Kidney epithelial cell (primary cell): ENCODE measurements at places on chromosomes 3 and 15.

GRCh38 chr15:80732167-80732566, 37.1 kb downstream of the ABHD17C start:
- no peak for DNase-seq

DNA sequence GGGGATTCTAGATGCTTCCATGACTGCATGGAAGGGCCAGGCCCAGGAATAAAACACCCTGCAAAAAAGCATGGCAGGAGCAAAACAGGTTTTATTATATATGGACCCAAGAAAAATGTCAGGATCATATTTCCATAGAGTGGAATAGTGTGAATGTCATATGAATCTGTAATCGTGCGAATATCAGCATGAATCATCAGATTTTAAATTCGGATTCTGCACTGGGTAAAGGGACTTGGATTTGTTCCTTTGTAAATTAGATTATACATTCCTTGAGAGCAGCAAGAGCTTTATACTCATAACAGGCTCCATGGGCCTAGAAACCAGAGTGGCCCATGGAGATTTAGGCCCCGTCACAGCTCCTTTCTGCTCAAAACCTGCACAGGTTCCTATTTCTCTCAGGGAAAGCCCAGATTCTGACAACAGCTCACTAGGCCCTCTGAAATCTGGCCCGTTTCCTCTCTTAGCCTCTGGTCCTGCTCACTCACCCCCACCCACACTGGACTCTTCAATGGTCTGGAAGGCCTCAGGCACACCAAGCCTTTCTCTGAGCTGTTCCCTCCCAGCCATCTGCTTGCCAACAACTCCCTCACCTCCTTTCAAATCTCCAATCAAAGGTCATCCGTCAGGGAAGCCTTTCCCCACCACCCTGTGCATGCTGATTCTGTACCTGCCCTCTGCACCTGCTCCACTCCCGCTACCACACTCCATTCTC, 76.0 kb downstream of the FEM1B start:
- no peak for DNase-seq

DNA sequence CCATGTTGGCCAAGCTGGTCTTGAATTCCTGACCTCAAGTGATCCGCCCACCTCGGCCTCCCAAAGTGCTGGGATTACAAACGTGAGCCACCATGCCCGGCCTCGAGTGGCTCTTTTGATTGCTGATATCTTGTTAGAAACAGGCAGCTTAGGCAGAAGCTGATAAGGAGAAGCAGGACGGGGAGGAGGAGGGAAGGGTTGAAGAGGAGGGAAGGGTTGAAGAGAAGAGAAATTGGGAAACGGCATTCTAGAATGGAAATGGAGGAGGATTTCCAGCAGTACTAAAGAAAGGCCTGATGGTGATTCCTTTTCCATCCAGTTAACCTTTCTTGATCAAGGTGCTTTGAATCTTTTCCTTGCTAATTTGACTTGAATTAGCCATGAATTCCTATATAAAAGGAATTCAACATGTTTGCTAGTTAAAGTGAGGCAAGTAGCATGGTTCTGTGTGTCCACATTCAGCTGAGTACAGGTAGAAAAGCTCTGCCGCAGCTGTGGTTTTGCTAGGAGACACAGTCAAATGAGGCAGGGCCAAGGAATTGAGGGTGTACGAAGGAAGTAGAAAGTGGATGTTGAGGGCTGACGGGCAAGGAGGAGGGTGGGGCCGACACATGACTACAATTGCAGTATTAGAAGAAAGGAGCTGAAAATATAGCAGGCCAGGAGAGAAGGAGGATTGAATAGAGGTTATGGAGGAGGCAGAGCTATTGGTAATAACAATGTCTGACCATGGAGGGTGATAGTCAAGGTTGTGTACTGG, 27.2 kb upstream of the ATP1B3 start:
- no peak for DNase-seq

DNA sequence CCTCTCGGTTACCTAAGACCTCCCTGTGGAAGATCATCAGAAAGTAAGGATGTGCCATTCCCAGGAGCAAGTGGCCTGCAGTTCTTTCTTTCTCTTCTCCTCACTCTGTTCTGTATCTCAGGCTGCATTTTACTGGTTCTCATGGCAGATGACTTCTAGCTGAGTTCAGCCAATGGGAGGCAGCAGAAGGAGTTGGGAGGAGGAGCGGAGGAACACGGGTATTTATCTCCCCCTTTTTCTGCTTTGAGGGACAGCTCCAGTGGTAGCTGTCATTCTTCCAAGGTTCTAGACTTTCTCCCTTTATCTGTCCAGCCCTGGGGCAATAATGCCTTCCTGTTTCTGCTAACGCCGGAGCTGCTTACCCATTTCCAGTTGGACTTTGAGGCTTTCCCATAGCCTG, 339.9 kb downstream of the NR2F2 start:
- DNase-seq, result no peak

DNA sequence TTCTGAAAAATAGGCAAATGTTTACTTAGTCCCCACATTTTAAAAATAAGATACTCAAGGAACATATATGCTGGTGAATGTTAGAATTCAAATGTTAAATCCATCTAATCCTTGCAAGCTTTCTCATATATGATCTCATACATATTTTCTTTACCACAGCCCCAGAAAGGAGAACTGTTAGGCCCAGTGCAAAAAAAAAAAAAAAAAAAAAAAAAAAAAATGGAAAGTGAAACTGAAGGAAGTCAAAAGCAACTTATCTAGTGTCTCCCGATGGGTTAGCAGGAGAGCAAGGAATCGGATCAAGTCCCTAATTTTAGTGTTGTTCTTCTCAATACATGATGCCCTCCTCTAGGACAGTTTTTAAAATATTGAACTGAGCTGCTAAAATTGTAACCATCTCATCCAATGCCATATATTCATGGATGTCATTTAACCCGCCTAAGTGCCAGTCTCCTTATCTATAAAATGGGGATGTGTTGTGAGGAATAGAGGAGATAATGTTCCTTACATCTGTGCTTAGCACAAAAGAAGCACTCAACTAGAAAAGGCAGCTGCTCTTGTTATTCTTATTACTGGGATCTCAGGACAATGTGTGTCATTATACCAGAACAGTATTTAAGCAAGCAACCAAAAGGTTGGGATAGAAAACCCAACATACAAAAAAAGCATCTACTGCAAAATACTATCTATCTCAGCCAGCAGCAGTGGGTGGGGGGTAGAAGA, 279.7 kb downstream of the MAGI1 start:
- no peak for DNase-seq

- no peak for DNase-seq
These were observed 21.5 kb downstream of the ZNF148 start for GRCh38 chr3:125353659-125354058.

- DNase-seq, result no peak
These were observed 3.3 kb downstream of the BNIP2 start for GRCh38 chr15:59685737-59686297.

DNA sequence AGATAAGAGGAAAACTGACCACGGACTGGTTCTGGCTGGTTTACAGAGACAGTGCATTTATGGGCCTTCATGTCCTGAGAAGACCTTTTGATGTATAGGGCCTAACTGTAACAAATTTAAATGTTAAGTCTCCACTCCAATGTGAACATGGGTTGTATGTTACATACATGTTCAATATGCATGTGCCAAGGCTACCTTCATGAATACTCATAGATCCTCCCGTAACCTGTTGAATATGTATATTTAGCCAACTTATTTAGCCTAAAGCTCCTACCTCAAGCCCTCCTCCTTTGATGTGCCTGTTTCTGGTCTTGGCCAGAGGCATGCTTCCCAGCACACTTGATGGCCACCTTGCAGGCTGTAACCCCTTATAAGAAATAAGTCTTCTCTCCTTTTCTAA, at the start of gene OR5H2:
Gene OR5H2, plus strand, starts transcription at position 301 of the 400 bp plus-strand sequence. CDS start 398 bp downstream, outside the sequence.
- DNase-seq, result no peak

- DNase-seq, result no peak
These were observed 843 bp downstream of the GLCE start for GRCh38 chr15:69161079-69161877.
